ENCODE measurements at places on chromosomes 7 and 10.

DNA sequence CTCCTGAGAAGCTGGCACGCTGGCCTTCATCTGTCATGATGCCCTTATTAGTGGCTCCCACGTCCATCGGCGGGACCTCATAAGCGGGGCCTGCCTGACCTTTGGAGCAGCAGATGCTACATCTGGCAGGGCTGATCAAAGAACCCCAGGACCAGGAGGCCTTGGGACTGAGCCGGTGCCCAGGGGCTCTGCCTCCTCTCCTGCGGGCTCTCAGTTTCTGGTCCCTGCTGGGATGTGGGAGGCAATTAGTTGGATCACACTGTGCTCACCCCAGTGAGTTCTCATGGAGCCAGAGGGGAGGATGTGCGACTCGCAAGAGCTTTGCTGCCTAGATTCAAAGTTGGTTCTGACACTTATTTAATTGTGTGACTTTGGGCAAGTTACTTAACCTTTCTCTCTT, 28.7 kb upstream of the SFRP5 start:
- DNase-seq: no peak

DNA sequence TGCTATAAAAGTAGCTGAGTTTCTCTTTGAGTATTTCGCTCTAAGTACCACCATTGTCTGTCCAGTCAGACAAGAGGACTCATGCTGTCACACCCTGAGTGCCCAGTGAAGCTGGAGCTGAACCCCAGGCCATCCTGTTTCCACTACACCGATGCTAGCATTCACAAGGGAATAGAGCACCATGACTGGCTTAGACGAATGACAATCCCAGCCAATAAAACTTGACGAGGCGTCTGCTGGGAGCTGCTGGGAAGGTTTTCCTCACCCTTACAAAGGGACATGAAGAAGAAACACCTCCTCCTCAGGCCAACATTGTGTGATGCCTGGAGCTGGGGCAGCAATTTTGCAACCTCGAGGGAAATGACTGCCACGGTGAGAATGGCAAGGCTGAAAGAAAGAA, 17.5 kb upstream of the SLIT1 start:
- DNase-seq: no peak

DNA sequence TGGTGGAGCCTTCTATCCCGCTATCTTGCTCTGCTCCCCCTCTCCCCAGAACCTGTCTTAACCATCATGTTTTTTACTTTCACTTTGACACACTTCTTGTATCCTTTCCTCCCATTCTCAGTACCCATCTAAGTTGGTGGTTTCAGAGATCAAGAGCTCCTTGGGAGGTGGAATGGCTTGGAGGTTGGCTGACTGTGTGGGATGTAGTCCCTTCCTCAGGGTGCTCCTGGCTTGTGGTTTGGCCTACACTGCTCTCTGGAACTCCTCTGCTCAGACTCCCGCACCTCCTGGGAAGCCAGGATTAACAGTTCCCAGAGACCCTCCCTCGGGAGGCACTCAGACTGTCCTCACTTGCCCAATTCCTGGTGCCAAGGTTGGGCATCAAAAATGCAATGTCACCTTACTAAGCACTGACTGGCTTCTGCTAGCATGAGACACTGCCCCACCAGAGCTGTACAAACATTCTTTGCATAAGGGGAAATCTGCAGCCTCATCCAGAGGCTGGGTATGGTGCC, 93.1 kb upstream of the NAMPT start:
- DNase-seq: no peak

GRCh38 chr10:67433276-67433675, 262.7 kb downstream of the CTNNA3 start:
- no peak for DNase-seq

All from RWPE2 (cell line).